ENCODE measurements at places on chromosomes 13 and 19.

DNA sequence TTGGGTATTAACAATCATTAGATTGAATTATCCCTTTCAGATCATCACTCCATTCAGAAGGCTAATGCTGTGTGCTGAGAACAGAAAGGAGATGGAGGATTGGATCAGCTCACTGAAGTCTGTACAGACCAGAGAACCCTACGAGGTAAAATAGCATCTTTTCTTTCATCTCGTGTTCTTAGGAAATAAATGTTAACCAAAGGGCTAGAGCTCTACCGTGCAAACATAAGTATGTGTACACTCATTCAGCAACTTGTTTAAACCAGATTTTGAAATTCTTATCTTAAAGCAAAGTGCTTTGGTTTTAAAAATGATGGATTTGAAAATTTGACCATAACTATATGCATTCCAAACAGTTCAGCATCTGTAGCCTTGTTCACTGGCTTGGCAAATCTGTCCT is 106.8 kb downstream of the DGKH start:
- no peak for DNase-seq

GRCh38 chr19:27765397-27765796 is 1447.6 kb downstream of the UQCRFS1 start:
- DNase-seq = no peak

- no peak for DNase-seq
Measured at GRCh38 chr19:53576941-53577653, 39.2 kb downstream of the ZNF331 start.

DNA sequence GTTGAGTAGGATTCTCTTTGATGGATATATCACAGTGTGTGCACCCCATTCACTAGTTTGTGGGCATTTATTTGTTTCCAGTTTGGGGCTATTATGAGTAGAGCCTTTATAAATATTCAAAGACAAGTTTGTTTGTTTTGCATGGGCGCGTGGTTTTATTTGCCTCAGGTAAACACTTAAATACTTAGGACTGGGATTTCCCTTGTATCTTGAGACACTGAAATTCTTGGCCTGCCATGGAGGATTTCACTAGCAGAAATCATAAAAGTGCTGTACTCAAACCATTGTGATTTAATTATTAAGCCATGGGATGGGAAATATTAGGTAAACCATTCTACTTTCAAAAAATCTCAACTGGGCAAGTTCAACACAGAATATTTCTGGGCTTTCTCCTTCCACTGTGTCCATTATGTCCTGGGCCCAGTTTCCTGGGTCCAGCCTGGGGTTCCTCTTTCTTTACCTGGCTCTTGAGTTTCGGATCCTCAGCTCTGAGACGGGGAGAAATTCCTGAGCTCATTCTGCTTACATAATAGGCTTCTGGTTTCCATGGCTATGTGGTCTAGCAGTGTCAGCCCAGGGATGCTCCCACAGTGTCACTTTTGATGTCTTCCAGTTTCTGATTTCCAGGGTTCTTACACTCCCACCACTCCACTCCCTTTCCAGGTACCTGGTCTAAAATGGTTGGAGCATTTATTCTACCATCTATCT is 14.4 kb downstream of the MYO16 start:
- DNase-seq = no peak

- no peak for DNase-seq
Measured at GRCh38 chr13:79402074-79402635, 3.9 kb downstream of the RBM26 start.

DNA sequence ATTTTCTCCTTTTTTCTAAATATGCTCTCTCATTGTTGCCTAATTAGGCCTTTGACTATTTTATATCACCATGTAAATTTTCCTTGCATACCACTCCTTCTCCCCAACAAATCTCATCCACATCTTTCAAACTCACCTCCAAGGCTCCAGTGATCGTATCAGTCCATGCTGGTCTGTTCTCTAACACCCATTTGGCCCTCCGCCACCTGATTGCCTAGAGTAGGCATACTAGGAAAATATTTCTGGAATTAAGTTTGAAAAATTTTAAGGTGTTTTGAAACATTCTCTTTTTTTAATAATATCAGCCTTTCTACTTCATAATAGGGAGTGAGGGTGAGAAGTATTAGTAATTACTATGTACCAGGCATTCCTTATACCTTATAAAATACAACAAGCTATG is 473.9 kb downstream of the FGF9 start:
- DNase-seq = no peak

DNA sequence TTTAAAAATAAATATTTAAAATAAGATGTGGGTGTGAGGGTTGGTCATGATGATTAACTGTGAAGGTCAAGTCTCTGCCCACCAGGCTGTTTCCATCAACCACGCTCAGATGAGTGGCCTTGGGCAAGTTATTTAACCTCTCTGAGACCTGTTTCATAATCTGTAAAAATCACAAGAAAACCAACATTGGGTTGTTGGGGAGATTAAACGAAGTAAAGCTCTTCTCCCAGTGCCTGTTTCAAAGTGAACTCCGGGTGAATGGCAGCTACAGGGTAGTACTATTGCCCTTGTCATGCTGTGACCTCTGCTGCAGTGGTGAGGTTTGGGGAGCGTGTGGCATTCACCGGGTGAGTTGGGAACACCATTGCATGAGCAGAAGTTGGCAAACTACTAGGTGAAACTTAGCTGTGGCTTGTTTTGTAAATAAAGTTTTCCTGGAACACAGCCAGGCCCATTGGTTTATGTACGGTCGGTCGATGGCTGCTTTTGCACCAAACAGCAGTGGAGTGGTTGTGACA is 153.2 kb downstream of the USP12 start:
- no peak for DNase-seq

GRCh38 chr13:98476538-98476966 is 100.4 kb downstream of the STK24 start:
- DNase-seq = no peak

DNA sequence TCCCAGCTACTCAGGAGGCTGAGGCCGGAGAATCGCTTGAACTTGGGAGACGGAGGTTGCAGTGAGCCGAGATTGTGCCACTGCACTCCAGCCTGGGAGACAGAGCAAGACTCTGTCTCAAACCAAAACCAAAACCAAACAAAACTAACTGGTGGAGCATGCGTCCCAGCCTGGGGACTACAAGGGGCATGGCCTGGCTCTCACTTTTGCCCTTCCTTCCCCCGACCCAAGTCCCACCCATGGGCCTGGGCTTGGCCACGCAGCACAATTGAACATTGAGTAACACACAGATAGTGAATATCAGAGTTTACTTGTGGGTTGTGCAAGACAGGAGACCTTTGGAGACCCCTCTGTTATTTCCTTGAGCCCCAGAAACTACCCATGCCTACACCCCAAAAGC is 13.2 kb downstream of the TMEM221 start:
- DNase-seq = no peak

DNA sequence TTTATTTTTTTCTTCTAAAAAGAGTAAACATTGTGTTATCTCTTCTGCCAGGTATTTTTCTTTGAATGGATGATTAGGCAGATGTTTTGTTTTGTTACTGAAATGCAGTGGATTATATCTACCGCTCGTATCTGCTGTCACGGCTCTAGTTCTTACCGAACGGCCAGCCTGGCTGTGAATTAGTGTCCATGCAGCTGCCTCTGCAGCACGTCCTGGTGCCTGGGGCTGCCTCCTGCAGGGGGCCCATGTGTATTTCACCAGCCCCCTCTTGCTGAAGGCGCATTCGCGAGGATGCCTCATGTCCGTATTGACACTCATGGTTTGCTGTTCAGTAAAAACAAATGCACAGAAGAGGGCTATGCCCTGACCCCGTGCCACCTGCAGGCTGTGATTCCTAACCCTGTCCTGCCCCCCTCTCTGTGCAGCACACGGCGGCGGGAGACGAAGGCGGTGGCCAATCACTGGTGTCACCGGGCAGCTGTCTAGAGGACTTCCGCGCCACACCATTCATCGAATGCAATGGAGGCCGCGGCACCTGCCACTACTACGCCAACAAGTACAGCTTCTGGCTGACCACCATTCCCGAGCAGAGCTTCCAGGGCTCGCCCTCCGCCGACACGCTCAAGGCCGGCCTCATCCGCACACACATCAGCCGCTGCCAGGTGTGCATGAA is 49.9 kb downstream of the RAB20 start:
- DNase-seq = no peak

DNA sequence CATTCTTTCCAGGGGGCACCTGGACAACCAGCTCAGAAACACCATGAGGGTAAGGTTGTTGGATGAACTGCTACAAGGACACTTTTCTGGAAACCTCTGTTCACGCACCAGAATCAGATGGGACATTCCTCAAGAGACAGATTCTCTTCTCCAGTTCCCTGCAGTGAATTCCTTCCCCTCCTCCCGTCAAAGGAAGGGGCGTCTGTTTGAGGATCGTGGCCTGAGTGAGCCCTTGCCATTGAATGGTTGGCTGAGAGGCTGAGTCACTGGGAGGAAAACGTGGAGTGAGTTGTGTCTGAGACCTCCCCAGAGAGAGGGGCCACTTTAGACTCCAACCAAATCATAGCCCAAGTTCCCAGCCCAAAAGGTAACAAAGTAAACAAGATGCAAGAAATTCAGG is 79.4 kb upstream of the ZNF507 start:
- DNase-seq = no peak

GRCh38 chr13:99363391-99363790 is 56.2 kb upstream of the GPR183 start:
- no peak for DNase-seq

GRCh38 chr13:105952233-105952972 is 583.1 kb downstream of the EFNB2 start:
- DNase-seq = no peak

DNA sequence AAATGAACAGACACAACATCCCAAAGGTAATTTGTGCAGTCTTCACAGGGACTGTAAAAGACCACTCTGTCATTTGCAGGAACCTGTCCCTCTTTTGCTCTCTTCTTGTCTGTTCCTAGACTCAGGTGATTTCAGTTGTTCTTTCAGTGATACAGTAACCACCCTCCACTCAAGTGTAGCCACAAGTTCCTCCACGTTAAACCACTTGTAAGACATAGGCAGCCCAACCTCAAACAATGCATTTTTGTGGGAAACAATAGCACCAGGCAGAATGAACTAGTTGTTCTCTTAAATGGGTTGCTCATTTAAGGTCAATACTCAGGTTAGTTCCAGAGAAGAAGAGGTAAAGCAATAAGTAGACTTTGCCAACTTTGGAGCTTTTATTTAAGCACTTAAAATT is 359.4 kb downstream of the MZT1 start:
- no peak for DNase-seq

DNA sequence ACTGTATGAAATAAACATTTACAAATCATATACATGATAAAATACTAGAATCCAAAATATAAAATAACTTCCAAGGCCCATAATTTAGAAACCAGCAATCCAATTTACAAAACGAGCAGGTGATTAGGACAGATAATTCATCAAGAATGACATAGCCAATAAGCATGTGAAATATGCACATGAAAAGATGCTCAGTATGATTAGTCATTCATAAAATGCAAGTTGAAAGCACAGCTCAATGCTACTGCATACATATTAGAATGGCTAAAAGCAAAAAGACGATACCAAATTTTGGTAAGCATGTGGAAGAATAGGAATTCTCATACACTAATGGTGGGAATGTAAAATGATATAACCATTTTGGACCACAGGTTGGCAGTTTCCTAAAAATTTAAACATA is 837.2 kb upstream of the MIR17HG start:
- DNase-seq = no peak

DNA sequence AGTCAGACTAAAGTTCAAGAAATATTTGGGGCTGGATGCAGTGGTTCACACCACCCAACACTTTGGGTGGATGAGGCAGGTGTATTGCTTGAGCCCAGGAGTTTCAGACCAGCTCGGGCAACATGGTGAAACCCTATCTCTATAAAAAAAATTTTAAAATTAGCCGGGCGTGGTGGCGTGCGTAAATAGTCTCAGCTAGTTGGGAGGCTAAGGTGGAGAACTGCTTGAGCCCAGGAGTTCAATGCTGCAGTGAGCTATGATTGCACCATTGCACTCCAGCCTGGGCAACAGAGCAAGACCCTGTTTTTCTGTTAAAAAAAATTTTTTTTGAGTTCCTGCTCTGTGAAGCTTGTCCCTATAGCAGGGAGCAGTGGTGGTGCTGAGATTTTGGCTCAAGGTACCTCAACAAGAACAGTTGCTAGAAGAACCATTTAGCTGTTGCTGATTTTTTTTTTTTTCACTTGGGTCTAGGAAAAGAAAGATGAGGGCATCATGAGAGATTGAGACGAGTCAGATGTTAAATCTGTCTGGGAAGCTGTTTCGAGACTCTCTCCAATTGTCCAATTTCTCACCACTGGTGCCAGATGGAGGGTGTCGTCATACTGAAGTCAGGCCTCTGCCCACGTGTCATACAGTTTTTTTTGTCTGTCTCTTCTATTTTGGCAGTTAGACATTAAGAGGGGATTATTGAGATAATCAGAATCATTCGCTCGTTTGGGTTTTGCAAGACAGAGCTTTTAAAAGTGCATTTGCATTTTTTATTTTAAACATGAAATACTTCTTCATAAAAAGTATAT is 3.7 kb downstream of the SLC25A42 start:
- DNase-seq = no peak

DNA sequence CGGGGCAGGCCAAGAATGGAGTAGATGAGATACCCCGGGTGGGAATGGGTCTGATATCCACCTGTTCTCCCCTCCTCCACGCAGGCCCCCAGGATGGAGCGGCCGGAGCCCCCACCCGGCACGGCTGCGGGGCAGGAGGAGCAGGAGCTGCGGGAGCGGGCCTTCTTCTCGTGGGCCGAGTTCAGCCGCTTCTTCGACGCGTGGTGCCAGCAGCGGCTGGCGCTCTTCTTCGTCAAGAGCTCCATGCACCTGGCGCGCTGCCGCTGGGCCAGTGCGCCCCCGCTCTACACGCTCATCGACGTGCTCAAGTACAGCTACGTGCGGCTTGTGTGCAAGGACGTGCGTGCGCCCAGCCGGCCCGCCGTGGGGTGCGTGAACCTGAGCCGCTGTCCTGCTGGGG is 1.2 kb downstream of the ZSWIM9 start:
- DNase-seq = no peak

GRCh38 chr19:48381178-48381950 is 10.0 kb downstream of the KDELR1 start:
- no peak for DNase-seq

- DNase-seq = no peak
Measured at GRCh38 chr19:14441041-14441938, 8.2 kb downstream of the PKN1 start.

DNA sequence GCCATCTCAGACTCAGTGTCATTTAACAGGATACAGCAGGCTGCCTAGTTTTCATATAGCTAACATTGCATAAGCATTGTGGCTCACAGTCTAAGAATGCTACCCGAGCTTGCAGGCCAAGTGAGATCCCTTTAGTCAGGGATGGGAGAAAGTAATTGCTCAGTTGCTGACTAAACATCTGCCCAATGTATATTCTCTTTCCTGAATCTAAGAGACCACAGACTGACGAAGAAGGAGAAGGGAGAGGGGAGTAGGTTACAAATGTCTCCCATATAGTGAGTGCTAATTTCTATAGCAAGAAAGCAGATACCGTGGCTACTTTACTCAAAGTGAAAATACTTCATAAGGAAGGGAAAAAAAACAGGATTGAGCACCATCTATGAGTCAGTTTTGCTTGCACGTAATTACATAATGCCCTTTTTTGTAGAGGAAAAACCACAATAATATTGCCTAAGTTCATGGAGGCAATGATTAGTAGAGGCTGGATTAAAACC is 453.9 kb downstream of the COG6 start:
- no peak for DNase-seq
